Memory B cell (primary cell): ENCODE measurements at places on chromosomes 11 and 22.

- no peak for DNase-seq
These were observed 537.1 kb upstream of the LRRC4C start for GRCh38 chr11:41996533-41996932.

GRCh38 chr11:104873252-104873651 is 25.0 kb downstream of the CASP12 start:
- no peak for DNase-seq

DNA sequence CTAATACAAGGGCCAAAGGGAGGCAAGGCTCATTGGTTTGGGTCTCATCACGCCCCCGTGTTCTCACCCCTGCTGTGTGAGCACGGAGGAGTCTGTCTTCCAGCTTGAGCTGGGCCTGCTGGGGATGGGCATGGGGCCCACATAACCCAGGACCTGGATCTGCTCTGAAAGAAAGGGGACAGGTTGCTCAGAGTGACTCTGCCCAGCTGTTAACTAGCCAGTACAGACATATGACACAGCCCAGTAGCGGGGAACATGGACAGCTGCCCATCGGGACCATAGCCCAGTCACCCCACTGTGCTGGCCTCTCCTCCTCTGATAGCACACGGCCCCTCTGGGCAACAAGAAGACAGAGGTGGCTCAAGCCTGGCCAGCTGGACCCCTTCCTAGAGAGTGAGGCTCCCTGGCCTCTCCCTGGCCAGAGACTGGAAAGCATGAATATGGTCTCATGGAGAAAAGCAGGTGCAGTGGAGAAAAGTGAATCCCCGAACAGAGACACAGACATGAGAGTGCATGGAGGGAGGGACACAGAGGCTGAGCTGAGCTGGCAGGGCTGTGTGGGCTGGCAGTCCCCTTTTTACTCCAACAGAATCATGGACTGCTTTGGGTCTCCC is 973.9 kb downstream of the BRD1 start:
- DNase-seq, result no peak

GRCh38 chr22:24107661-24108060 is 73.6 kb upstream of the SUSD2 start:
- DNase-seq, result no peak

GRCh38 chr11:60717956-60718355 is 6.6 kb upstream of the MS4A18 start:
- DNase-seq, result no peak

GRCh38 chr22:22858559-22858937 is 29.1 kb upstream of the IGLL5 start:
- no peak for DNase-seq

GRCh38 chr11:131178596-131178995 is 191.8 kb upstream of the NTM start:
- no peak for DNase-seq

DNA sequence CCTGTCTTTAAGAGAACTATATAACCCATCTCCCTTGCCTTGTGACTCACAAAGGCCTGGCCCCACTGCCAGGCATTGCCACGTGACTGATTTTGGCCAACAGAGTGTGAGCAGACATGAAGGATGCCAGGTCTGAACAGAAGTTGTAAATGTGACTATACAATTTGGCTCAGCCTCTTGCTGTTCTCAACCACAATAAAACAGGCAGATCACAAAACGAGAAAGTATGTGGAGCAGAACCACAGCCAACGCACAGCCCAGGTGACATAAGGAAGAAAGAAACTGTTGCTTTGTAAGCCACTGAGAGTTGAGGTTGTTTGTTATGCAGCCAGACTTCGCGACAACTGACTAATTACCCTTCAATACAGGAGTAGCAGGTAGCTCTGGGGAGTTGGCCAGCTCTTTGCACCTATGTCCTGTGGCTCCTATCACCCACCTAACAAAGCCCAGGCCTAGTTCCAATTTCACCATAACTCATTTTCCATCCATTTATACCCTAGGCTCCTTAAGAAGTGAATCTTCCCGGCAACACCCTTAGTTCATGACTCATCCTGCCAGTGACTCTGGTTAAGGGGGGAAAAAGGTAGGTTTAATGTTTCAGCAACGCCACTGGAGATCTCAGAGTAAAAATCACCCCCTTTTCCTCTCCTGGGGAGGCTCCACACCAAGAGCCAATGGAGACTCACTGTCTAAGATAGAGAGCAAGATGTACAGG is 53.7 kb downstream of the GALNT18 start:
- DNase-seq, result no peak

- DNase-seq, result no peak
These were observed 49.3 kb downstream of the CABIN1 start for GRCh38 chr22:24060375-24060788.

DNA sequence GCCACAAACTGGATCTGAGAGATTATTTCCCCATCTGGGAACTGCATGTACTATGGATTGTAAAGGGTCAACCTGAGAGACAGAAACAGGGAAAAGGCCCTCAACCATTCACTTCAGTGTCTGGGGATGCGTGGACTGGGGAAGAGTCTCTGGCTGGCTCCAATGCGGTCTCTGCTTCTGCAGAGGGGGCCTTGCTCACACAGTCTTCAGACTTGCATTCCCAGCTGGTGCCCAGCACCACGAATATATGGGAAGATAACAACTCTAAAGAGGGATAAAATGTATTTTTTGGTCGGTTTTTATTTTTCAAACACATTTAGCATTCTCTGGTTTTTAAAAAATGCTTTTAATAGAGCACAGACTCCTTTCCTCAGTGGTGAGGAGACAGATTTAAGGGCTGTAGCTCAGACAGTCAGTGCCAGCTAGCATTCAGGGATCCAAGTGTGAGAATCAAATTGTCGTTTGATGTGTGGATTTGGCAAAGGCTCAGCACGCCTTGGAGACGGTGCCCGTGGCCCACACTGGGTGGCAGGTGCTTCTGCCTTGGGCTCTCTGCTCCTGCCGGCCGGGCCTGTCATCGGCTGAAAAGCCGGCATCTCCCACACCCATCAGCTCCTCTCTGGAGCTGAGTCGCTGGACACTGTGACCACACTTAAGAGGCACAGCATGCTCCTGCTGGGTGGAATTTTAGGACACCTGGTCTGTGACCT is 8.0 kb upstream of the EFCAB6 start:
- no peak for DNase-seq
